ENCODE measurements at places on chromosomes 6 and 20.
A peak's percentile ranks its signal among the peaks of the same experiment; 100 is the strongest.

GRCh38 chr20:35306931-35307517 is 14.8 kb upstream of the FAM83C start:
- peak; percentile 69 for DNase-seq

- DNase-seq, result no peak
Measured at GRCh38 chr20:33030076-33030475, 1.4 kb upstream of the BPIFB6 start.

- no peak for DNase-seq
Measured at GRCh38 chr6:20744911-20745557, 210.8 kb downstream of the CDKAL1 start.

GRCh38 chr6:150874179-150874578 is 8.7 kb downstream of the MTHFD1L start:
- DNase-seq, result no peak

- DNase-seq, result no peak
Measured at GRCh38 chr6:130293800-130294199, 71.0 kb upstream of the SAMD3 start.

DNA sequence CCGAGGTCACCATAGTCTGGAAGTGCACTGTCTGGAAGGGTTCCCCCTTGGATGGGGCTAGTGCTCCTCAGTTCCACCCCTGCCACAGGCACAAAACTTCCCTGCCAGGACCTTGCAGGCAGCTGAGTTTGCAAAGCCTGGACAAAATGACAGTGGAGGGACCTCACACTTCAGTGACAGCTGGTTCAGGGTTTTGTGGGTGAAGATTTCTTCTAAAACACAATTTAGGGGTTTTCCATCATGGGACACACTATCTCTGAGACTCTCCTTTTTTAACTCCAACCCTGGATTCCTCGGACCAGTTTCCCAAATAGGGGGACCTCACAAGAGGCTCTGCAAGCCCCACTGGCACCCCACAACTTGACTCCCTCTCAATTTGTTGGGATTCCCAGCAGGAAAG is 33.6 kb upstream of the PREX1 start:
- no peak for DNase-seq

GRCh38 chr6:165791876-165792437 is 128.9 kb upstream of the PDE10A start:
- no peak for DNase-seq

DNA sequence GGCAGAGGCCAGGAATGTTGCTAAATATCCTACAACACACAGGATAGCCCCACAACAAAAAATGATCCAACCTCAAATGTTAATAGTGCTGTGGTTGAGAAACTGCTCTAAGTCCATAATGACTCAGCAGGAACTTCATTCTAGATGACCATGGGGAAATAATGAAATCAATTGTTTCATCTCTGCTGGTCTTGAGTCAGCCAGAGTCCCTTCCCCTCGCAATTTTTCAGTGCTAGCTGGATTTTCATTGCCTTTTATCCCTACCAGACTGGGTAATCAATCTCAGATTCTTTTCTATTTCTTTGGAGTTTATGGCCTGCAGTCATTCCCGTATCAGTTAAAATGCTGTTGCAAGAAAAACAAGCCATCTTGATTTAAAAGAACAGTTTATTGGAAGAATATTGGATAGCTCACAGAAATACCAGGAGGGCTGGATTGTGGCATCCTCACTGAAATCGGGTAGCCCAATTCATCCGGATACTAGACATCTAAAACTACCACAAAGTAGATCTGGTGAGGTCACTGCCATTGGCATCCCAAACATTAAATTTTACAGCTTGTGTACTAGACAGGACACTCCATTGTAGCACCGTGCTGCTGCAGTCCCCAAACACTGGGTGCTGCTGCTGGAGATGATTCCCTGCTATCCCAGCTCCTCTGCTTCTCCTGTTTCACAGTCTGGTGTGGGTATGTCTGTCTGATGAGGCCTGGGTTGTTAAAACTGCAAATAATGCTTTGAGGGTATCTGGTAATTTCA is 30.3 kb upstream of the POPDC3 start:
- no peak for DNase-seq

GRCh38 chr20:23152308-23152892 is 66.3 kb upstream of the CD93 start:
- DNase-seq, result peak; percentile 29

DNA sequence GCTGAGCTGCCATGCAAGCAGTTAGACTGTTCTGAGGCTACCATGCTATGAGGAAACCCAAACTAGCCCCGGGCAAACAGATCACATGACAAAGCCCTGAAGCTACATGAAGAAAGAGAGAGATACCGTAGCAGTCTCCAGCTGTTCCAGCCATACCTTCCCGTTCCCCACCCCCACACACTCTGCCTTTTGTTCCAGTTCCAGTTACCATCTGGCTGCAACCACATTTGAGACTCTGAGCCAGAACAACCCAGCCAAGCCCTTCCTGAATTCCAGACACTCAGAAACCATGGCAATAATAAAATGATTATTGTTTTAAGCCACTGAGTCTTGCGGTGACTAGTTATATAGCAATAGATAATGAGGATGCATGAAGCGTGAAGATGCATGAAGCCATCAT is 28.3 kb downstream of the RIN2 start:
- DNase-seq, result no peak

DNA sequence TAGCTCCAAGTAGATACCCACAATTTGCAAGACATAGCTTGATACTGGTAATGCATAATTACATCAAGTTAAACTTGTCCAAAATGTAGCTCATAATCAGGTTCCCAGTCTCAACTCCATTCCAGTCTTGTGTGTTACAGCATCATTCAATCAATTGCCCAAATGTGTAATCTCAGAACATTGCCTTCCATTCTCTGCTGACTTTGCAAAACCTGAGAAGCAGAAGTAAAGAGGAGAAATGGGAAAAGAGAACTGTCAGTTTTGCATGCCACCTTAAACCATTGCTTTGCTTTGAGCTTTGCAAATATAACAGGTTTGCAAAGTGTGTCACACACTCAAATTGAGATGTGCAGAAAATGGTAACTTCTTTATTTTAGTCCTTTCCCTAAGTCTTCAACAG is 40.3 kb upstream of the CNKSR3 start:
- no peak for DNase-seq

DNA sequence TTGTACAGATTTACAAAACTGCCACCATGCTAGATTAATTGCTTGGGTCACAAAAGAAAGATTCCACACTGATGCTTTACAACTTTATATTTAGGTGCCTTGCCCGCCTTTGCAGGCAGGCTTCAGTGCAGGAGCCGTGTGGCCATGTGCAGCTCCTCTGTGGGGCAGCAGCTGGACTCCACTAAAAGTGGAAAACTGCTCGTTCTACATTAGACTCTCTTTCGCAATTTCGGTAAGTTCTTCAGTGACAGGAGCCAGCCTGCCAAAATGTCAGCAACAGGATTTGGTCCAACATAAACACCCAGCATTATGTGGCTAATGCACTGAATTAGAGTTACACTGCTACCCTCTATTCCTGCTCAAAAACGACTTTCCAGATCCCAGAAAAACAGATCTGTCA is 174.4 kb upstream of the KCNK16 start:
- no peak for DNase-seq

GRCh38 chr6:162474722-162475121 is 252.8 kb downstream of the PRKN start:
- no peak for DNase-seq

DNA sequence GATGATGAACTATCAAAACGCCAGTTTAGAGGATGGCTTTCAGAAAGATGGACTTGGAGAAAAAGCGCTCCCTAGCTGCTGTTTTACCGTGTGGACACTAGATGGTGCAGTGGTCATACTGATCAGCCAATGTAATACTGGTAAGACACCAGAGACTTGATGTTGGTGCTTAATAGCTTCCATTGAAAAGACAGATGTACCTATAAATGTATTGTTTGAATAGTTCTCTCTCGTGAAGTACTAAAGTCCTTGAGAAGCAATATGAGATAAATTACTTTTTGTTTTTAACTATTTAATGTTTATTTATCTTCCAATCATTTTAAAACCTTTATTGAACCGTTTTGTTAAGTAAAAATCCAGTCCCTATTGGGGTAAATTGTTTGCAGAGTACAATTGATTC is 63.9 kb upstream of the FUCA2 start:
- DNase-seq, result no peak

- no peak for DNase-seq
Measured at GRCh38 chr6:104884867-104885517, 25.3 kb upstream of the HACE1 start.

DNA sequence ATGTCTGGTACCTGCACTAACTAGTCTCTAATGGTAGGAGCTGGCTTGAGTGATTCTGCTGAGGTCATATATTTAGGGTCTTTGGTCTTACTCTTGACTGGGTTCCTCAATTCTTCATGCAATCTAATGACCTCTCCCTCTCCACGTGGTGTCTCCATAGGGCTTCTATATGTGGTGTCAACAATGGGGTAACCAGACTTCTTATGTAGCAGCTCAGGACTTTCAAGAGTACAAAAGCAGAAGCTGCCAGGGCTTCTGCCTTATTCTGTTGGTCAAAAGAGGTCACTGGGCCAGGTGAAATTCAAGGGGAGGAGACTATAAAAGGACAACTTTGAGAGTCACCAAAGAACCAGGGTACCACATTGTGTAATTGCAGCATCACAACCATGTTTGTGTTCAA is 54.3 kb downstream of the NUS1 start:
- DNase-seq, result no peak

DNA sequence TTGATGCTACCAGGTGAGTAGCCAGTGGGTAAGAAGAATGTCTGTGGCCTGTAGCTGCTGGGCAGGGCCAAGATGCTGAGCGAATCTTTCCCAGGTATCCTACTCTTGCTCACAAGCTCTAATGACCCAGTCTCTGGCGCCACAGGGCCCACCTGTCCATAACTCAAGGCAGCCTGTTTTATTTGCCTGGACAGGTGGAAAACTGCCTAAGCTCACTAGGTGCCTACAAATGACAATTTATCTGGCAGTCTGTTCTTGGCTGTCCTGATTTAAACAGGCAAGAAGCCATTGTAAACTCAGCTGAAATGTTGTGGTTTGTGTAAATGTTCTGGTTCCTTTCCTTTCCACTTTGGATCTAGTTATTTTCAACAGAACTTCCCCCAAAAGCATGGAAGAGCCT is 113.3 kb downstream of the TCP11 start:
- DNase-seq, result no peak
